ENCODE measurements at places on chromosomes 5 and 9. TPM values are rescaled to one million over a fixed set of nuclear protein-coding genes. Genes with fewer than 3 reads are reported as not detected.

DNA sequence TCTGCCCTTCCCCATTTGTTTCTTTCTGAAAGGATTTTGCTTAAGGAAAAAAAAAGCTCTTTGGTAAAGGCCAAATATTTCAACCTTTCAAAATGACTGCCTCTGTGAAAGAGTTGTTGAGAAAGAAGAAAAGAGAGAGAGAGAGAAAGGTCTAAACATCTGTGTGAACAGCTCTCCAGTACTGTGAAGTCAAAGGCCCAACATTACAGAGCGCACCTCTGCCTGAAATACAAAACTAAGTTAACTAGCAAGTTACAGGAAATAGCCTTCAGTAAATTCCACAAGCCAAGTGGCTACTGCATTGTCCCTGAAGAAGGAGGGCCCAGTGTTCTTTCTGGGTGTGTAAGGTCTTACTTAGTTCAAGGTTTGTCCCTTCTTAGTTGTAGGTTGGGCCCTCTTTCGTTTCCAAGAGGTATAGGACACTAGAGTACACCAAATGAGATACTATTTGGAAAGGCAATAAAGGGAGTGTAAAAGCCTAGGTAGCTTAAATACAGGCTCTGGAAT lies 104.4 kb downstream of the THBS4 start:
- no peak for DNase-seq

GRCh38 chr5:89595056-89595455 lies 712.1 kb upstream of the MEF2C start:
- no peak for DNase-seq

Gene ZFP37
- 2.6 TPM for total RNA-seq

DNA sequence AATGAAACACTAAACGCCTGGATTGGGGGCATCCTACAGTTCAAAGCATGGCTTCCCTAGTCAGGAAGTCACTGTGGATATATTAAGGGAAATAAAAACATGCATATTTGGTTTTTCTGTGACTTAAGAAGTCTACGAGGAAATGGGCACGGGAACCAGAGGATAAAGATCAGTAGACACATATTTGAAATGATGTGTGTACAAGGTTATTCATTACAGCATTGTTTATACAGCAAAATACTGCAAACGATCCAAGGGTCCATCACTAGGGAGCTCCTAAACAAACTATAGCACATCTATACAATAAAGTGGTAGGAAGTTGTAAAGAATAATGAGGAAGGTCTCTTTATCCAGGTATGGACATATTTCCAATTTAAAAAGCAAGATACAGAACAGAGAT lies 71.8 kb downstream of the EFNA5 start:
- DNase-seq = no peak

Gene HAPLN1
- total RNA-seq = not detected

- no peak for DNase-seq
Measured at GRCh38 chr9:78592811-78593210, 295.9 kb downstream of the PSAT1 start.

- DNase-seq = no peak
Measured at GRCh38 chr9:15909297-15909696, 356.5 kb downstream of the CCDC171 start.

GRCh38 chr9:81546489-81546888 lies 142.9 kb downstream of the TLE1 start:
- DNase-seq = no peak

Gene AJM1
- 3.3 TPM for total RNA-seq

Gene ALG2
- total RNA-seq = 26.4 TPM

DNA sequence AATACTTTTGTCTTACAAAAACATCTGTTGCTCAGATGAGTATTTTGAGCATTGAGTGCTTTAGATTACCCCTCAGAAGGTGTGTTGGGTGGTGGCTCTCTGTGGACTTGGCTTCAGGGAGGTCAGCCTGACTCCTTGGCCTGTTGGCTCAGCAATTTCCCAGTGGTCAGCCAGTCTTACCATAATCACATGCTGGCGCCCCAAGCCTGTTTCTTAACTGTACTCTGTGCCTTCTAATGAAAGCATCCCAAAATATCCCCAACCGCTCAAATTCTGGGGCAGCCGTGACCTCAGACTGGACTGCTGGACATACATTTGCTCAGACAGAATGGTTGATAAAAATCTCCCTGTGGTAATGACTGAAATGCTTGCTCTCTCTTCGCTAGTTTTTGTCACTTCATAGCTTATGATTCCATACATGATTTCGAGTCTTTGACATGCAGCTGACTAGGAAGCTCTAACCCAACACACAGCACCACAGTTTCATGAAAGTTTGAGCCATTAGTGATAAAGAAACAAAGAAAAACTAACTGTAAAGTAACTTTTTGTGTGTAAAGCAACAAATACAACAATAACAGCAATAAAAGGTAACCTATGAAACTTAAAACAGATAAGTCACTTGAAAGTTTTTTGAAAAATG lies 562.2 kb upstream of the MEF2C start:
- no peak for DNase-seq

- DNase-seq = no peak
Measured at GRCh38 chr5:118173340-118173739, 815.0 kb downstream of the DTWD2 start.

DNA sequence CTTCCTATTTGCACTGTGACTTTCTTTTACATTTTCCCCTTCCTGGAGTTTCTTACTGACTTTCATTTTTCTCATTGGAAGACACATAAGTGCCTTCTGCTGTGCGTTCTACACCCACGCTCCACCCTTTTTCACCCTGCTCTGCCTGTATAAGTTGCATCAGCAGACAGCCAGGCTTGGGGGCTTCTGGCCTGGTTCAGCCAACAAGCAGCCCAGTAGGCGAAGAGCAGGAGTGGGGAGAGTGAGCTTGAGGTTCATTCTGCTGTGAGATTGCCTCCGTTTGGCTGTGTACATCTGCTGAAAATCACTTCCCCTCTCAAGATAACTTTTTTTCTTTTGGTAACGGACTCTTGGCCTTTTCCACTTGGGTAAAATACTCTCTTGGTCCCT lies 38.4 kb downstream of the RASGRF2 start:
- no peak for DNase-seq

Gene CMYA5
- 0.41 TPM for total RNA-seq

Gene PCDHGB5
- total RNA-seq = 5.3 TPM

DNA sequence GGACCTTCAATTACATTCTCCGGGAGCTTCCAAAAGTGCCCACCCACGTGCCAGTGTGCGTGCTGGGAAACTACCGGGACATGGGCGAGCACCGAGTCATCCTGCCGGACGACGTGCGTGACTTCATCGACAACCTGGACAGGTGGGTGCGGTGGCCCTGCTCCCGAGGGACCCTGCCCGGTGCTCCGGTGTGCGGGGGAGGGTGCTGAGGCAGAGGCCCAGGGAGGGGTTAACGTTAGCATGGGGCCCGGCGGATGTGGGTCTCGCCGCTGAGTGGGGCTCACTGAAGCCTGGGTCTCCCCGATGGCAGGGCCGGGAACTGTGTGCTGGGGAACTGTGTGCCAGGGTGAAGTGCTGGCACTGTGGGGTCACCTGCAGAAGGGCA lies 10.6 kb upstream of the AJM1 start:
- DNase-seq = peak; percentile 71

DNA sequence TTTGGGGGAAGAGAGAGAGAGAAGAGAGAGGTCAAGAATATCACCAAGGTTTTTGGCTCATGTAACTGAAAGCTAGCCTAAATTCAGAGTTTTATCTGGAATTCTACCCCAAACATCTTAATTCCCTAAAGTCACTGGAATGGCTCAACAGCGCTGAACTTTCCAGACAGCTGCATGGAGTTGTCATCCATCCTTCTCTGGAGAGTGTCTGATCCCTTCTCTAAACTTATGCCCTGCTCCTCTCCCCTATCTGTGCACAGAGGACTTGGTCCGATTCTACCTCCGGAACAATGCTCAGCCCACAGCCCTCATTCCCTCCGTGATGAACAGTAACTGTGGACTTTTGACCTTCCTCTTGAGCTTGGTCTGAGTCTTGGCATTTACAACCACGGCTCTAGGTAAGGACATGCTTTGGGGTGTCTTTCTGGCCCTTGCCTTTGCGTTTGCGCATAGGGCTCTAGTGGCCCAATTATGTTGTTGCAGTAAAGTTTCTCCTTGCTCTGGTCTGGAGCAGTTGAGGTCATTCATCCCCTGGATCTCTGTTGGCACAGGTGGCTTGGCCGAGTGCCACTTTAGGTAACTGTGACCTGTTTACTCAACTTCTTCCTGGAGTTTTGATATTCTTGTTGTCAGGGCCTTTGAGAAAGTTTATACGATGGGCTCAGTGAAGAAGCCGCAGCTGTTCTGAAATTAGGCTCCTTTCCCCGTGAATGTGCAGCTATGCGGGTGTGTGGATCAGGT lies 18.3 kb upstream of the CD180 start:
- no peak for DNase-seq

DNA sequence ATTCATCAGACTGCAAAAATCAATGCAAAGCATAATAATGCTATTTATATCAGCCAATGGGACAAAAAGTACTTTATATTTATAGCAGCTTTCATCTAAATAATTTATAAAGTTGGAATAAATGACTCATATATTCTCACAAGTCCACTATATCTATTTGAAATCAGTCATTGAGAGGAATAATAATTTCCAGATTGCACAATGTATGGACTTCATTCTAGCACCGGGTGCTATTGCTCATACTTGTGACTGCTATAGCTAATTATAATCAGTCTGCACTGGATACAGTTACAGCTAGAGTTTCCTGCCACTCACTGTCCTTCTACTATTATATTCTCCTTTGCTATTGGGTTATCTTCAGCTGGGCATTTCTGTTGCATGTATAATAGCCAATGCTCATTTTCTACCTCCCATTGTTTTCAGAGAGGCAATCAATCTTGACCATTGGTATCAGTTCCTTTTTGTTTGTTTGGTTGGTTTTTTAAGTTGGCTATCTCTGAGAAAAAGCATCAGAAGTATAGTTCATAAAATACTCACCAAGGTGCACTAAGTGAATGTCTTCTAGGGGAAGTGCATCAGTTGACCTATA lies 1.9 kb downstream of the CDH18 start:
- no peak for DNase-seq

DNA sequence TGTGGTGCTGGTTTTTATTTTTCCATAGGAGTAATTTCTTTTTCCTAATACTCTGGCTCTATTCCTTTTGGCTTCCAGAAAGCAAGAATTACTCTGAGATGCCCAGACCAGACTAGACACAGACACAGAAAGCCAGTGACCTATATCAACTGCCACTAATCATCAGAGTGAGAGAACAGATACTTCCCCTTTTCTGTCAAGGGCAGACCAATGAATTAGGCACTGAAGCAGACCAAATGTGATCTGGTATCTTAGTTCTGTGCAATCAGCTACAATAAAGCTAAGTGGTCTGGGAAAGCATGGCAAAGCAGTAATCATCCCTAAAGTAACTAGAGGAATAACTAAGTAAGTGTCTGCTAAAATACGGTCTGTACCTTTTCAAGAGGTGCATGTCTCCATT lies 239.1 kb downstream of the ELAVL2 start:
- DNase-seq = no peak

Gene PCDHB10
- total RNA-seq = 0.74 TPM

DNA sequence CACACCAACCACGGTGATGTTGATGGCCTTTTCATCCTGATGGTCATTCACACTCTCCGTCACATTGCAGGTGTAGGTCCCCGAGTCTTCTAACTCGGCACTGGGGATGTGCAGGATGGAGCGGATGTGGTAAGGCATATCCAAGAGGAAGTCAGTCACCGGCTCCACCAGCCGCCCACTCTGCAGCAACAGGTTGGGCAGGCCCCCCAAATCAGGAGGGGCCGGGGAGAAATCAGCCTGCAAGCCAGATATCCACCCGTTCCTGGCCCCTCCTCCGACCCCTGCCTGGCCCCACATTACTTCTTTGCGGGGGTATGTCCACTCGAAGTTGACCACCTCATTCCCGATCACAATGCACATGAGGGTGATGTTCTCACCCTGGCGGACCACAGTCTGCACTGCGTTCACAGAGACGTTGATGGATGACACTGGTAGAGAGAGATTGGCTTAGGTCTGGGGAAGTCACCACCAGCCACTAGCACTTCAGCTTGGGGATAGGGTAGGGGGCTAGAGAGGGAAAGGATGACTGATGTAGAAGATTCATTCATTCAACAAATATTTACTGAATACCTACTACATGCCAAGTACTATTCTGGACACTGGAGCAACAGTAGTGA lies 22.0 kb downstream of the PDGFRB start:
- no peak for DNase-seq

Gene SPATA31C1
- not detected for total RNA-seq

GRCh38 chr5:129506086-129506485 lies 46.0 kb downstream of the ADAMTS19 start:
- no peak for DNase-seq

DNA sequence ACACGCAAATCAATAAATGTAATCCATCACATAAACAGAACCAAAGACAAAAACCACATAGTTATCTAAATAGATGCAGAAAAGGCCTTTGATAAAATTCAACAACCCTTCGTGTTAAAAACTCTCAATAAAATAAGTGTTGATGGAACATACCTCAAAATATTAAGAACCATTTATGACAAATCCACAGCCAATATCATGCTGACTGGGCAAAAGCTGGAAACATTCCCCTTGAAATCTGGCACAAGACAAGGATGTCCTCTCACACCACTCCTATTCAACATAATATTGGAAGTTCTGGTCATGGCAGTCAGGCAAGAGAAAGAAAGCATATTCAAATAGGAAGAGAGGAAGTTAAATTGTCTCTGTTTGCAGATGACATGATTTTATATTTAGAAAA lies 1946.3 kb upstream of the CDH9 start:
- DNase-seq = no peak

- DNase-seq = no peak
Measured at GRCh38 chr9:113352006-113352405, 2.7 kb downstream of the BSPRY start.

Gene NUDT12
- total RNA-seq = 5.4 TPM

Gene PCDHA10
- total RNA-seq = 0.34 TPM

Gene PCDHGA11
- 1.8 TPM for total RNA-seq

DNA sequence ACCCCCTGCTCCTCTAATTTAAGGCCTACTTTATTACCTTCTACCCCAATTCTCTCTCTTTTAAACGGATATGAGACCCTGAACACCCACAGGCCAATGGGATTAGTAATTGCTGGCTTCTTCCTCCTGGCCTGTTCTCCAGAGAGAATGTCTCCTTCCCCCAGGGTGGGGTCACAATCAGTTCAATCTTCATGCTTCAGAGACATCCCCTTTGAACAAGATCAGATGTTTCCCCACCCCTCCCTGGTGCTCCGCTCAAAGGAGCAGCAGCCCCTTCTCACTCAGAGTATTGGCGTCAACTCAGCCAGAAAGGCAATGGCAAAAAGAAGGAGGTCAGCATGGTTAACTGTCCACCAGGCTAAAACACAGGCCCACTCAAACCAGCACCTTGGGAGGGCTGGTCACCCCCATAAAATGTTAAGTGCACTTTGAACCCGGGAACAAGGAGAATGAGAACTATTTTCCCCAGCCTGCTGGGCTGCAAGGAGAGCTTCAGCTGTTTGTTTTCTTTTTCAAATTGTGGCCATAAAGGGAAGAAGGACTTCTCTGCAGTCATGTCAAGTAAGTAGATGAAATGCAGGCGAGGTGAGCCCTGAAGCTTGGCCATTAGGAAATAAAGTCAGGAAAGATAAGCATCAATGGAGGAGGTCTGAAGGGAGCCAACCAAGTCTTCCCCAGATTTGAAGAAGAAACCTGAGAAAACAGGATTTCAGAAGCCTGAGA lies 20.1 kb downstream of the LHFPL2 start:
- no peak for DNase-seq
